ENCODE measurements at places on chromosomes 11 and 22.
A peak's percentile ranks its signal among the peaks of the same experiment; 100 is the strongest.

GRCh38 chr11:62400760-62401159 is 18.1 kb upstream of the SCGB1A1 start:
- peak; percentile 86 for DNase-seq

- no peak for DNase-seq
Observed at GRCh38 chr11:11451501-11452005, 98.5 kb upstream of the CSNK2A3 start.

GRCh38 chr11:86440843-86441242 is 66.2 kb downstream of the CCDC81 start:
- no peak for DNase-seq

GRCh38 chr11:81870815-81871214 is 862.8 kb downstream of the FAM181B start:
- DNase-seq: no peak

DNA sequence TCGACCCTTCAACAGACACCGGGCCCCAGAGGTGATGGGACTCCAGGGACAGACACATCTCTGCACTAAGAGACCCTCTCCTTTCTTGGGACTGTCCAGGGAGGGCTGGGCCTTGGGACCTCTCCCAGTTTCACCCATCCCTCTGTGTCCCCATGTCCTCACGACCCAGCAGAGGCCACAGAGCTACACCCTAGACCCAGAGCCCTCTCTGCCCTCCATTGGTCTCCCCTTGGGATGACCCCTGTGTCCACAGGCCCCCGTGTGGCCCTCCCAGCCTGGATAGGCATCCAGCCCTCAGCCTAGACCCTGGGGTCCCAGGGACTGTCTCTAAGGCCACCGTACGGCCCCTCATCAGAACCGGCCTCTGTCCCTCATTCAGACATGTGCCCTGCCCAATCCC is 7.5 kb upstream of the DRICH1 start:
- DNase-seq: no peak

DNA sequence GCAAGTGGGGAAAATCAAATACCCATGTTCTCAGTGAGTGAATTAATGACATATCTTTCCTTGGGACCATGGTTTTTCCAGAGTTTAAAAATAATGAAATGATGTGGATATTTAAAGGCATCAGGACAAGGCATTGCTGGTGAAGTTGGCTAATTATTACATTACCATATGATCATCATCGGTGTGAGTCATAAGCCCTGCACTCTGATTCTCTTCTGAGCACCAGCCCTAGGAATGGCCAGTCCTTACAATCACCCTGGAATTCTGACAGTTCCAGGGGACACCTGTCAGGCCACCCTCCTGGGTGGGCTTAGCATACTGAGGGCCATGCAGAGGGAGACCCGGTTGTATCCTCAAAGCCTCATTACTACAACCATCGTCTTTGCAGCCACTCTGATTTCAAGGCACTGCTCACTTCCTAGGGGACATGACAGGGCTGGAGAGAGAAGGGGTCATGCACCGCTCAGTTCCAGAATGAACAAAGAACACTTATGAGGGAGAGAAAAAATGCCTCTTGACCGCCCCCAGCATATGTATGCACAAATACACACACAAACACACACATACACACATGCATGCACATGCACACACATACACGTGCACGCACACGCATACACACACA is 365.0 kb downstream of the MIAT start:
- no peak for DNase-seq

DNA sequence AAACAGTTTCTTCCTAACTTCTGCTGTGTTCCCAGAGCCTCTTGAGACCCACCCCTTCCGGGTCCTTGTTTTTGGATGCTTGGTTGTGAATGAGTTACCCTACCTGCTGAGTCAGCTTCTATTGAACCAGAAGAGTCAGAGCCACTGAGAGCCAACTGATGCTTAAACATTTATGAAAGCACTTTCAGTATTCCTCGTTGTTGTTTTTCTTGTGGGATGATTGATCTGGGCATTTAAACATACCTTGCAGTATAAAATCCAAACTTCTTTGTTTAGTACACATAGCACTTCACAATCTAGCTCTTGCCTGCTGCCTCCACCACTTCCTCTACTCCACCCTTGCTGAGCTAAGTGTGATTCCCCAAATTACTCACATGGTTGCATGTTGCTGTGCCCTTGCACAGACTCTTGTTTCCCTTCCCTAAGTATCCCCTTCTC is 5.5 kb downstream of the PRSS23 start:
- no peak for DNase-seq

DNA sequence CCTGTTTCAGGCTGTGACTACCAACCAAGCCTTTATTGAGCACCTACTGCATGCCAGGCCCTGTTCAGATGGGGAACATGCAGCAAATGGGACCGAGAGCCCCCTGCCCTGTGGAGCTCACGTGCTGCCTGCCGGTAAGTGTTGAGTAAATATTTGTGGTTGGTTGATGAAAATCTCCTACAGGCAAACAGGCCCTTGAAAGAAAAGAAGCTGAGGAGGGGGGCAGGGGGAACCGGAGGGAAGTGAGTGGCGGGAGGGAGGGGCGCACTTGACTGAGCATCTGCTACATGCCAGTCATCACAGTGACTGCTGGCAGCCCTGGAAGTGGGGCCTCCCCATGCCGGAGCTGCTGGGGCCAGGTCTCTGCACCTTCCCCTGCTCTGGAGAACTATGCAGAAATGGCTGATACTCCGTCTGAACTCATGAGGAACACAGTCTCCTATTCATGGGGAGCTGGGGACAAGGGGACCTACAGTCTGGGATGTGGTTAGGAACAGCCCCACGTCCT is 34.2 kb downstream of the MACROD1 start:
- DNase-seq: no peak

DNA sequence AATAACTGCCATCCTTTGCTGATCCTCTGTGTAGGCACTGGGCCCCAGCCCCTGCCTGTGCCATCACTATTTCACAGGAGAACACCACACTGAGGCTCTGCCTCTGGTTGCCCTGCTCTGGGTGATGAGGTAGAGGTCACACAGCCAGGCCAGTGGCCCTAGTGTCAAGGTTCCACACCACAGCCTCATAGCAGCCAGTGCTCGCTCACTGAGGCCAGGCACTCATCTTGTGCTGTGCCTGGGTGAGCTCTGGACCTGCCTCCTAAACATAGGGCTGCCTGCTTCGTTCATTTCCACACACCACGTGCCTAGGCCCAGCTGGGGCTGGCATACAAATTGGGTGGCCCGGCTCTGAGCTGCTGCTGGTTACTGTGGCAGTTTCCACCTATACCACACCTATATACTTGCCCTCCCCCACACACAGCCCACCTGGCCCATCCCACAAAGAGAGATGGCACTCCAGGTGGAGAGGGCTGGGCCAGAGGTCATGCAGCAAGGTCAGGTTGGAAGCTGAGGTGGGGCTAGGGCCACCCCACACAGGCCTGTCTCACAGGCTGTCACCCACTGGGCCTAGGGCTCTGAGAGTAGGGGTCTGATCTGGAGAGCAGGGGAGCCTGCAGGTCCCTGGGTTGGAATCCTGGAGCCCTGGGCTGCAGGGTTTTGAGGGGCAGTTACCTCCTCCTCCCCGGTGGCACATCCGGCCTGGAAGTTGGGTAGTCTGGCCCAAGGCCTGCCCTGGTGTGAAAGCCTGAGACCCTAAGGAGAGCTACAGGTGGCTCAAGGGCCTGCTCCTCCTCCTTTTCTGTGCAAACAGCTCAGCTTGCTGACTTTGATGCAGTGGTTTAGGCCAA is 11.2 kb downstream of the KCNQ1OT1 start:
- DNase-seq: no peak

DNA sequence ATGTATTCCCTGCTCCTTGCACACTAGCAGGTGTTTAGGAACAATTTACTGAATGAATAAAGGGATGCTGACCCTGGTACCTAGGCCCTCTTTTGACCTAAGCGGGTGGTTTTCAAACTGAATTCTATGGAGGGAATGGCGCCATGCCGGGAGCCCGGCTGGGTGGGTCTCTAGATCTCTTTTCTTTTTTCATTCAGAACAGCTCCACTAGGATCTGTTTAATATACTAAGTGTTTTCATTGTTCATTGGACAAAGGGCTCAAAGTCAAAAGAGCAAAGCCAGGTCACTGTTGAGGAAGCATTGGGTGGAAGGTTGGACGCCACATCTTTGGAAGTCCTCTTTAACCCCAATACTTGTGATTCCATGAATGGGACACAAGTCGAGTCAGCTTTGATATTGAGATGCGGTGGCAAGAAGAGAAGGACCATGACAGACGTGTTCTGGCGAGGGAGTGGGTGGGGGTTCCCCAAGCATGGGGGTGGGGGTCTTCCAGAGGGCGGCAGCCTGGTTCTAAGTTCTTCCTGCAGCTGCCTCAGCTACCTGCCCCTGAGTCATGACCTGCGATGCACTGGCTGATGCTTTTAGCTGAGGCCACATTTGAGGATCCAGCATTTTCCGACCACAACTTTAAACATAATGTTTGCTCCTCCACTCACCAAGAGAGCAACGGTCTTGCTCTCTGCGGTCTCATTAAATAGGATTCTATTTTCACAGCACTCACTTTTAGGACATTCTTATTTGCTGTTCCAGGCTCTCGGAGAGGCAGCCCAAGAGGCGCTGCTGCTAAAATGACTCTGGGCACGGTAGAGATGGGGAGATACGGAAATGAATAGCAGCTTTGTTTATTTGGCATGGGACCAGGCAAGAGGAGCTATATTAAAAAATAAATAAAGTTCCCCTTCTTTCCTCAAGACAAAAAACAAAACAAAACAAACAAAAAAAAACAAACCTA is 100.6 kb downstream of the FBXO7 start:
- no peak for DNase-seq

GRCh38 chr11:114207096-114207495 is 89.1 kb upstream of the NNMT start:
- DNase-seq: no peak

DNA sequence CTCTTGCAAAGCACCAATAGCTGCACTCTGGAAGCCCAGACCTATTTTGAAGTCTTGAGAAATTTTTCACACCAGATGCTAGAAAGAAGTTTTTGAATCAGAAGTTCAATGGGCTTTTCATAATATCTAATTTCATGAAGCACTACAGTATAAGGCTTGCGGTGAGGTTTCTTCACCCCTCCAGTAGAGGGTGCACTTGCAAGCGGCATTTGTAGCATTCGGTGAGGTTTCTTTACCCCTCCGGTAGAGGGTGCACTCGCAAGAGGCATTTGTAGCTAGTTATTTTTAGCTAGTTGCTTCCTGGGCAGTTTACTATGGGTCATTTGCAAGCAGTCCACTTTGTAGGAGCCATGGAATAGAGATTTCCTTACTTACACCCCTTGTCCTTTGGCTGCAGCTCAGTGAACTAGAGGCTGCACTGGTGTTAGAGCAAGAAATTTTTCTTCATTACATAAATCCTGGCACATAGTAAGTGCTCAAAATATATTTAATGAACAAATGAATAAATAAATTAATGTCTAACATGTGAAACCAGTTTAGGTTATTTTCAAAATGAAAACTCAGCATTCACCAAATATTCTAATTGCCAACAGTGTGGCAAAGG is 7.8 kb upstream of the NOX4 start:
- DNase-seq: no peak

DNA sequence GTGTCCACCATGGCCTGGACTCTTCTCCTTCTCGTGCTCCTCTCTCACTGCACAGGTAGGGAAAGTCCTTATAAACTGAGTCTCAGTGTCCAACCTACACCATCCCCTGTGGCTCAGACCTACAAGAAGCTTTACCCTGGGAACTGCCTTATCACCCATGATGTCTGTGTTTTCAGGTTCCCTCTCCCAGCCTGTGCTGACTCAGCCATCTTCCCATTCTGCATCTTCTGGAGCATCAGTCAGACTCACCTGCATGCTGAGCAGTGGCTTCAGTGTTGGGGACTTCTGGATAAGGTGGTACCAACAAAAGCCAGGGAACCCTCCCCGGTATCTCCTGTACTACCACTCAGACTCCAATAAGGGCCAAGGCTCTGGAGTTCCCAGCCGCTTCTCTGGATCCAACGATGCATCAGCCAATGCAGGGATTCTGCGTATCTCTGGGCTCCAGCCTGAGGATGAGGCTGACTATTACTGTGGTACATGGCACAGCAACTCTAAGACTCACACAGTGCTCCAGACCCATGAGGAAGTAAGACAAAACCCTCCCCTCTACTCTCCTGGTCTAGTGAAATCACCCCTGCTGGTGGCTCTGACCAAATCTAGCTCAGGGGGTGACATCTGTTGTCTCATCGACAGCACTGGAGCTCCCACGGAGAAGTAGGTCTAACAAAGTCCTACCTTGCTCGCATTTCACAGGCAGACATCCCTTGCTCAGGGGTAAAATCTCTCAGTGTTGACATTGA is 74.3 kb downstream of the VPREB1 start:
- no peak for DNase-seq

GRCh38 chr11:134118006-134118405 is 49.1 kb downstream of the JAM3 start:
- DNase-seq: no peak

DNA sequence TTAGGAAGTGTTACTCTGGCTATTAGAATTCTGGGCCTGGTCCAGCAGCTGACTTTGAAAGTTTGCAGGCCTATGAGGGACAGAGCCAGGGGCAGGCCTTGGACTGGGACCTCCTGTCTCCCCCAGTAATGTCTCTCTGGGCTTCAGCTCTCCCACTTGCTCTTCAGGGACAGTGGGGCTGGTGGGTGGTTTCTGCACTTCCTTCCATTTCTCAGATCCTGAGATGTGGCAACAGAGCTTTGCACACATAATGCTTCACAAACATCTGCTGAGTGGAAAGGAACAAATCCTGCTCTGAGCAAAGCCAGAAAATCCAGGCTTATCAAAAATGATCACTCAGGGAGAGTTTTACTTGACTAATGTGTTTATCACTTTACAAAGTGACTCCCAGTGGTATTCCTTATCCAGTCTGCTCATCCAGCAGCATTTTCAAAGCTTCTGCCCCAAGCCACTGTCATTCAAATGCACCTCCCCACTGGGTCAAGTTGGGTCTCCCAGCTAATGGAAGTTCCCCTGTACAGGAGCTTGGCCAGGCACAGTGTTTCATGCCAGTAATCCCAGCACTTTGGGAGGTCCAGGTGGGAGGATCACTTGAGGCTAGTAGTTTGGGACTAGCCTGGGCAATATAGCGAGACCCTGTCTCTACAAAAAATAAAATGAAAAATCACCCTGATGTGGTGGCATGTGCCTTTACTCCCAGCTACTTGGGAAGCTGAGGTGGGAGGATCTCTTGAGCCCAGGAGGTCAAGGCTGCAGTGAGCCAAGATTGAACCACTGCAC is 13.5 kb upstream of the OSBP2 start:
- DNase-seq: no peak

DNA sequence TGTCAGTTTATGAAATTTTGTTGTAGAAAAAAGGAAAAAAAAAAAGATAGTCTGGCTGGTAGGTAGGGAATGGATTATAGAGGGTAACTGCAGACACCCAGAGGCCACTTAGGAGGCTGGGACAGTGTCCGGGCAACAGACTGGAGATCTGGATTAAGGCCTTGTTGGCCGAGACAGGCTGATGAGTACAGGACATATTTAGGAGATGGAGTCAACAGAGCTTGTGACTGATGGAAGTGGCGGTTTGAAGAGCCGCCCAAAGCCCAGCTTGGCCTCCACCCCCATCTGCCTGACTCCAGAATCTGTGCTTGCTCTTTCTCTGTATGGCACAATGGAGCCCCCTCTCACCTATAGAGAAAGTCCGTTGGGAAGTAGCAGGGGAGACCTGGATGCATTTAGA is 7.6 kb downstream of the PLEKHB1 start:
- no peak for DNase-seq

GRCh38 chr11:19365743-19366410 is 125.1 kb upstream of the E2F8 start:
- no peak for DNase-seq

GRCh38 chr11:118768690-118769089 is 22.3 kb downstream of the DDX6 start:
- DNase-seq: no peak

Data from head of caudate nucleus (tissue), 42 donors.